Astrocyte of the spinal cord (primary cell): ENCODE measurements at places on chromosomes 2 and 18.

DNA sequence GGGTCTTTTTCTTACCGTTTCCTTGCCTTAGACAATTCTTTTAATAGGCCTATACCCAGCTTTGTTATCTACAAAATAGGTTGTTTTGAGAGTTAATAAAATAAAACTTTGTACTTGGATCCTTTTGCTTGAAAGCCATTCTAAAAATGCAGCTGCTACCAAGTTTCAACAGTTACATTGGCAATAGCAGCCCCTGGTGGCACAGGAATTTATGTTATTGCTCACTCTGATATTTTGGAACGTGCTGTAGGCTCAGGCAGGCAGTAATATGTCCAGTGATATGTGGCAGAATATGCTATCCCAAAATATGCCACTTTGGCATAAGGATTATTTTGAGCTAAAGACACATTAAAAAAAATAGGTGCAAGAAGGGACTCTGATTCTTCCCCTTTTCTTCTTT lies 6.7 kb upstream of the COMMD1 start:
- peak; percentile 12 for DNase-seq

DNA sequence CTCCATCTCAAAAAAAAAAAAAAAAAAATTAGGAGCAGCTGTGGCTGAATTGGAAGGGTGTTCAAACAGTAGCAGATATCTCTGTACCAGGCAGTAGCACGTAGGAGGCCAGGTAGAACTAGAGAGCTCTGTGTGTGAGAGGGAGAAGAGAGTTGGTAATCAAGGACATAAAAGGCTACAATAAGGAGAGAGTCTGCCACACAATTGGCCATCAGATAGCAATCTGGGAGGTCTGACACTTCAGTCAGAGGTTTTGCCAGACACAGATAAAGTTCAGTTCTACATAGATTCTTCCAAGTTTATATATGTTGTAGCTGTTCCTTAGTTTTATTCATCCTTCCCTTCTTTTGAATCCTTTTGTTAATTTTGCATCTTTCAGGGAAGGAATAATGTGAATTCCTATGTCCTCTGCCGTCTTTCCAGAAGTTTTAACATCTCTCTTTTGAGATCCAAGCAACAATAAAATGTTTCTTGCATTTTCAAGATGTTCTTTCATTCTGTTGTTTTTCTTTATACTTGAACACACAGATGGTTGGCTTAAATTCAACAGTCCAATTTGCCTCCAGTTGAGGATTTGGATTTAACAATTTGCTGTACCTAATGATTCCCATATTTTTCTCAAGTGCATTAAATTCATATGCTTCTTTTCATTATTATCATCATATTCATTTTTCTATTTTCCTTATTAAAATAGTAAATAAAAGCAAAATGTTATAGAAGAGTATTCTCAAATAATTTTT lies 600.3 kb upstream of the GCFC2 start:
- DNase-seq = no peak

DNA sequence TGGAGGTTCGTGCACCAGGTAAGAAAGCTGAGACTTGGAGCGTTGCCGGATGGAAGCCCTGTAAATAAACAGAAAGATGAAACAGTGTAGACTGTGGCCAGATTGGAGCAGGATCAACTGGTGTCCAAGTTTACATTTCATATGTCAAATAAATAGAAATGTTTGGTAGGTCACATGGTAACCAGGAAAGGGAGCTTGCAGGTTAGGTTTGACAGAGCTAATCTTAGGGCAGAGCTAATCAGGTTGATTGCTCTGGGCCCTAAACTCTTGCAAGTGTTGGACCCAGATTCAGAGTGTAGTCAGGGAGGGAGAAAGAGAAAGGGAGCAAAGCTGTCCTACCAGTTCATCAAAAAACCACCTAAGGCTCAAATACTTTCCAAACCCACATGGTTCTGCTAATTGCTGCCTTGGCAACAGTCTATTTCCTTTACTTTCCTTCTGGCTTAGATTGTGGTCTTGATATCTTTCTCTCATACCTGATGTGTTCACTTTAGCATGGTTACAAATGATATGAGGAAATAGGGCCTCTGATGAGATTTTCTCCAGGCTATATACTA lies 63.2 kb downstream of the G6PC2 start:
- DNase-seq = peak; percentile 21

DNA sequence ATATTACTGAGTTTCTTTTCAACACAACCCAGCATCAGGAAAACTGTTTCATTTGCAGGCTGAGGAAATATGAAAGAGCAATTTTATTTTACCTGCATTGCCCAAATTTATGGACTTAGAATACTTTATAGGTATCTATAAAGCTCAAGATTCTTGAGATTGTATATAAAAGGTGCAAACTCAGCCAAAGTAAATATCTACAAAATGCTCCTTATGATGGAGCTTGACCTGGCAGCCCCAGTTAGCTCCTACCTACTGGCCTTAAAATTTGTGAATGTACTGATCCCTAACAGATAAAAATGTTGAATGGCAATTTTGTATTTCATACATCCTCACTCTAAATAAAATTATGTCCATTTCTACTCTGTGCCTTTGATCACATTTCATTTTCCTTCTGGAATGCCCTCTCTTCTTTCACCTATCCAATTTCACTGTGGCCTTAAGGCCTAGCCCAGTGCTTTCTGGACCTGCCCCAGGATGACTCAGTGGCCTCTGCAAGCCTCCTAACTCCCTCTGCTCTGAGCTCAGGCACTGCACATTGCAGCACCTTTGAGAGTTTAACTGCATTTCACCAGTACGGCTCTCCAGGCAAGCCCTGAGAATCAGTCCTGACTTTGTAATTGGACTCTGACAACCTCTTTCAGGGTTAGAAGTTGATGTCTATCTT lies 125.9 kb downstream of the ANTXR1 start:
- peak; percentile 90 for DNase-seq
